Smooth muscle cell of the coronary artery (primary cell): ENCODE measurements at places on chromosomes 5 and 9. TPM values are rescaled to one million over a fixed set of nuclear protein-coding genes. Genes with fewer than 3 reads are reported as not detected.

The ST8SIA4 gene
- total RNA-seq: 0.15 and 0.23 TPM in 2 replicates

The NEUROG1 gene
- total RNA-seq: not detected in 2 replicates

The HACD4 gene
- total RNA-seq: 1.4 and 2.6 TPM in 2 replicates

The MRPL36 gene
- total RNA-seq: 46.8 and 79.4 TPM in 2 replicates
